ENCODE measurements at places on chromosomes 4 and X.

GRCh38 chrX:155645180-155645579 lies 32.4 kb upstream of the TMLHE start:
- DNase-seq: no peak

- DNase-seq: no peak
These were observed 32.1 kb downstream of the TSPAN5 start for GRCh38 chr4:98626350-98626749.

DNA sequence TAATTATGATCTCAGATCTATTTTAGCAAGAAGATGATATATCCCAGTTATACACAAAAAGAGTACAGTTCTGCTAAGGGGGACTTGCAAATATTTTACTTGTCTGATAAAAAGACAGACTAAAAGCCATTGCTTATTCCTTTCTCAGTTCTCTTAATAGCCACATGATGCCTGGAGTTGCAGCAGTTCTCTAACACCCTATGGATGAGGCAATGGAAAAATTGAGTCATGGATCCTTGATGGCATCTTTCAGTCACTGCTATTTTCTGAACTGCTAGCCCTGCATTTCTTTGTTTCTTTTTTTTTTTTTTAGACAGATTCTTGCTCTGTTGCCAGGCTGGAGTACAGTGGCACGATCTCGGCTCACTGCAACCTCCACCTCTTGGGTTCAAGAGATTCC lies 1956.7 kb downstream of the C4orf33 start:
- no peak for DNase-seq

DNA sequence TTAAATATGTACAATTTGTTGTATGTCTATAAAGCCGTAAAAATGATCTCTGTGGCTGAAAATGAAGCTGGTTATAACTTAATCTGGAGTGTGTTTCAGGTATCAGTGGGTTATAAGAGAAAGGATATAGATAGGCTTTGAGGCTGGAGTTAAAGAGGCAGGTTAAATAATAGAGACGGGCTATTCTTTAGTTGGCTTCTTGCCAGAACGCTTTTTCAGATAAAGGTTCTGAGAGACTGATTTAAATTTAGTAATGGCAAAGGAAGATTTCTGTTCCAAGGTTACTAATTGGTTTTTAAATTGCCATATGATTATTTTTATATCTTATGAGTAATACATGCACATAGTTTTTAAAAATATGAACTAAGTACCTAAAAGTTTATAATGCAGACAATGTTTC lies 117.4 kb downstream of the AWAT2 start:
- DNase-seq: no peak

GRCh38 chr4:80199004-80199560 lies 1.8 kb downstream of the PRDM8 start:
- no peak for DNase-seq

GRCh38 chrX:119729408-119730201 lies 28.8 kb upstream of the SOWAHD start:
- DNase-seq: peak; percentile 63

- no peak for DNase-seq
These were observed 50.0 kb downstream of the AMMECR1 start for GRCh38 chrX:110267874-110268273.

GRCh38 chr4:181685461-181685860 lies 557.7 kb upstream of the TENM3 start:
- no peak for DNase-seq

- DNase-seq: no peak
These were observed 36.7 kb upstream of the CXorf38 start for GRCh38 chrX:40684092-40684491.

DNA sequence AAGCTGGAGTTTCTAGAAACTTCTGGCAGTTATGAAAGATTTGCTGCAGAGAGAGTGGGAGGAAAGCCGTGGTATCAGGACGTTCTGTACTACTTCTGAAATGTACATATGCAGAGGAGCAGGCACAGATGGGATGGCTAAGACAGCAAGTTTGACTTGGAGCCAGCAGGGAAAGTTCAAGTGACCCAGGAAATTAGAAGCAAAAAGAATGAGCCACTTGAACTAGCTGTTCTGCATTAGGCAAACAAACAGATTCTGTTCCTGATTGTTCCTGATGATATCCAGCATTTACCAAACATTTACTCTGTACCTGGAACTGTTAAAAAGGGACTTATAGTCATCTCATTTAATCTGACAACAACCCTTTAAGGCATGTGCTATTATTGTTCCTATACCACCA lies 41.4 kb upstream of the CXCL13 start:
- DNase-seq: no peak

DNA sequence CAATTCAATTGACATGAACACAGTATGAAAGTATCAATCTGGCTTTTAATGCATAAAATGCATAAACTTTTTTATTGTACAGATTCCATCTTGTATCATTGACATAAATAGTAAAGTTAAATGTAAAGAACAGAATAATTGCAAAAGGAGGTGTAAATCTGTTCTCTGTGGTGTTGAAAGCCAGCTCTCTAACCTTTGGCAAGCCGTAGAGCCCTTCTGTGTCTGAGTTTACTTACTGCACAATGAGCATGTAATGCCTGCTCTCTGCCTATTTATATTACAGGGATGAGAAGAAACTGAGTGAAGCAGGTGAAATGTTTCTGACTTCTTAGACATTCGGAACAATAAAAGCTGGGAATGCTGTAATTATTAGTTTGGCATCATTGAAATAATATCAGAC lies 389.3 kb upstream of the EPHA5 start:
- DNase-seq: no peak

GRCh38 chr4:123352966-123353365 lies 43.6 kb upstream of the SPRY1 start:
- DNase-seq: no peak

- no peak for DNase-seq
These were observed 43.5 kb upstream of the ZBTB33 start for GRCh38 chrX:120207009-120207605.

GRCh38 chr4:26463386-26463785 lies 26.9 kb downstream of the CCKAR start:
- no peak for DNase-seq

- no peak for DNase-seq
These were observed 94.8 kb upstream of the ATP6AP2 start for GRCh38 chrX:40485973-40486372.

- no peak for DNase-seq
These were observed 20.7 kb downstream of the MFAP3L start for GRCh38 chr4:170005472-170005871.

- no peak for DNase-seq
These were observed 2.7 kb downstream of the GEMIN8 start for GRCh38 chrX:14027036-14027435.

DNA sequence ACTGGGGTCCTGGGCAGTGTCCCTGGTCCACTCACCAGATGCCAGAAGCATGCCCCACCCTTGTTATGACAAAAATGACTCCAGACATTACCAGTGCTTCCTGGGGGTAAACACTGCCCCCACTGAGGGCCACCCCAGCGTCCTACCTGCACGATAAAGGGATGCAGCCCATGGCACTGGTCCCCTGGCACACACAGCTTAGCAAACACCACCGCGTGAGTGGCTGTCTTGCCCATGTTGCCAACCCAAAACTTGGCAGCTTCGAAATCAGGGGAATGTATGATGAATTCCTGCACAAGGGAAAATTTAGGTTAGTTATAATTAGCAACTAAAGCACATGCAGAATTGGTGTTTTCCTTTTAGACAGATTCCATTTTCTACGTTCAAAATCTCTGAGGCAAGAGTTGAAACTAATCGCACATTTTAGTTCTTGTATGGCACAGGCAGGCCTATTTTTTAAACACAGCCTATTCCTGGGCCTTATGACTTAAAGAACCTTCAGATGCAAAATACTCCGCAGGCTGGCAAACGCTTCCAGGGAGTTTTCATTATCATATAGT lies 30.4 kb downstream of the ACOX3 start:
- no peak for DNase-seq

DNA sequence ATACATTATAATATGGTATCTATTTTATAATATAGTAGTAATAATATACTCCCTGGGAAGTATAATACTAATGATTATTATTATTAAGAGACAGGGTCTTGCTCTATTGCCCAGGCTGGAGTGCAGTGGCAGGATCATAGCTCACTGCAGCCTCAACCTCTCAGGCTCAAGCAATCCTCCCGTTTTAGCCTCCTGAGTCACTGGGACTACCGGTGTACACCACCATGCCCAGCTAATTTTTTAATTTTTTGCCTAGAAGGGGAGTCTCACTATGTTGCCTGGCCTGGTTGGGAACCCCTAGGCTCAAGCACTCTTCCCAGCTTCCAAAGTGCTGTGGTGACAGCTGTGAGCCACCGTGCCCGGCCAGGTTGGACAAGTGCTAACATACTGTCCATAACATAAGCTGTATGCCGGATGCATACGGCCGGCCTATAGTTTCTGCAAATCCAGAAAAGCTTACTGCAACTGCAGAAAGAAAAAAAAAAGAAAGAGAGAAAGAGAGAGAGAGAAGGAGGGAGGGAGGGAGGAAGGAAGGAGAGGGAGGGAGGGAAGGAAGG lies 94.2 kb upstream of the PPP2R3B start:
- no peak for DNase-seq

- DNase-seq: peak; percentile 35
These were observed 32.7 kb downstream of the TBC1D14 start for GRCh38 chr4:6942238-6942800.

GRCh38 chr4:15883610-15884243 lies 54.8 kb downstream of the FGFBP1 start:
- DNase-seq: no peak

DNA sequence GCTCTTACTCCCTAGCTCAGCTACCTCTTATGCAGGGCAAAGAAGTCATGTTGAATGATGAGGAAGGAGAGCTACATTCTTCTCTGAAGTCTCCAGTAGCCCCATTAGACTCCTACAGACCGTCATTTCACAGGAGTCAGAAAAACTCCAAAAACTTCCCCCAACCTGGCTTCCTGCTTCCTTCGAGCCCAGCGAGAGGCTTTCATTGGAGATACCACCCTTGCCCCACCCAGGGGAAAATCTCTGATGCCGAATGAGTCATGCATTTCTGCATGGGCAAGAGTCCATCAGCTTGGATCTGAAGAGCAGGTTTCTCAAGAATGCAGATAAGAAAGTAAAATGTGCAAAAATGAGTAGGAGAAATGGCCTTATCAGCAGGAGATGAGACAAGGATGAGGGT lies 53.0 kb downstream of the ARSF start:
- no peak for DNase-seq

DNA sequence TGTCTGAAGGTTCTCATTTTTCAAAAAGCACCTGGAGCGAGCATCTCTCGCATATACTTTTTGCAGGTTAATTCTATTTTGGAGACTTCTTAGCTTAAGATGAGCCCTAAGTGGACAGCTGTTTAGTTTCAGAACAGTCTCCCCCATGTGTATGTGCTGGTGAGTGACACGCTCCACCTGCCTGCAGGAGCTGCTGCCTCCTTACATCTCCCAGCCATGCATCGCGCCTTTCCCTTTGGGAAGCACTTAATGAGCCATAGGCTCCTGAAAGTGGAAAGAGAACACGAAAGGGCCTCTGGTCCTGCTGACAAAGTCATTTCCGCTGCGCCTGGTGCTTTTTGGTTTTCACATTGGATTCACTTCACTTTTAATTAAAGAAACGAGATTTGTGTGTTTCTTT lies 56.1 kb downstream of the TRIML2 start:
- no peak for DNase-seq

DNA sequence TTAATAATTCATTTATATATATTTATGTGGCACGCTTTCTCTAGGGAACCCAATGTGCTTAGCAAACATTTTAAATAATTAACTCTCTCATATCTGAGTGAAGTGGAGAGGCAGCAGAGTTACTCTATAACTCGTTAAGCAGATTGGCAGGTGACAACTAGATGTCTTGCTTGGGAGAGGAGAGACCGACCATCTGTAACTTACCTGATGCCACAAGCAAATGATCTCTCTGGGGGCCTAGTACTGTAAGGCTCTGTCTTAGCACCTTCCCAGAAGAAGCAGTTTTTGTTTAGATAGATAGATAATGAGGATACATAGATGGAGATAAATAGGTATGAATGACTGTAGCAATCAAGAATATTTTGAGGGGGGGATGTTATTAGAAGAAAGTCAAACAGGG lies 11.9 kb upstream of the SEL1L3 start:
- no peak for DNase-seq

- no peak for DNase-seq
These were observed 38.7 kb downstream of the SGMS2 start for GRCh38 chr4:107863416-107863815.

- no peak for DNase-seq
These were observed 115.9 kb upstream of the PDLIM3 start for GRCh38 chr4:185651137-185651677.

GRCh38 chr4:111955001-111955400 lies 190.3 kb upstream of the FAM241A start:
- no peak for DNase-seq

- DNase-seq: no peak
These were observed 700.7 kb downstream of the PCDH18 start for GRCh38 chr4:136831553-136831952.

DNA sequence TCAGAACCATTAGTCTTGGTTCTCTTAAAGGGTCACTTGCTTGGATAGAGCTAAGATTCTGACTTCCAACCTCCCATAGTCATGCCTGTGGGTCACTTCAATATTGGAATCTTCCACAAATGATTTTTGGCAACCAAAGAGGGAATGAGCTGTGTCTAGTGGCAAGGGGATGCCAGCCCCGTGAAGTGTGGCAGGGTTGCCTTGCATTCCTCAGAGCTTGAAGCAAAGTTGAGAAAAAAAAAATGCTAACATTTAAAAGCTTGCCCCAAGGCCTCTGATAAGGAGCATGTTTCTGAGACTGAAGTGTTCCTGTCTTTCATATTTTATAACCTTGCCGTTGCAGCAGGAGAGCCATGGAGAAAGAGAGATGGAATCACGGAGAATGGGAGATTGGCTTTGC lies 120.2 kb downstream of the PAPSS1 start:
- no peak for DNase-seq

DNA sequence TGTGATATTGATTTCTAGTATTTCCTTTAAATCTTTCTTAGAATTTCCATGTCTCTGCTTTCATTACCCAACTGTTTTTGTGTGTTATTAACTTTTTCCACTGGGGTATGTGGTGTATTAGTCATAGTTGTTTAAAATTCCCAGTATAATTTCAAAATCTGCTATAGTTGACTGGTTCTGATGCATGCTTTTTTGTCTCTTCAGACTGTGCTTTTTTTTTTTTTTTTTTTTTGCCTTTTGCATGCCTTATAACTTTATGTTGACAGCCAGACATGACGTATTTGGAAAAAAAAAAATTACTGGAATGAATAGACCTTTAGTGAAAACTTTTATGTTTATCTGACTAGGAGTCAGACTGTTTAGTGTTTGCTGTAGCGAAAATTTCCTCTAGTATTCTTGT lies 580.4 kb downstream of the ANKRD50 start:
- DNase-seq: no peak

DNA sequence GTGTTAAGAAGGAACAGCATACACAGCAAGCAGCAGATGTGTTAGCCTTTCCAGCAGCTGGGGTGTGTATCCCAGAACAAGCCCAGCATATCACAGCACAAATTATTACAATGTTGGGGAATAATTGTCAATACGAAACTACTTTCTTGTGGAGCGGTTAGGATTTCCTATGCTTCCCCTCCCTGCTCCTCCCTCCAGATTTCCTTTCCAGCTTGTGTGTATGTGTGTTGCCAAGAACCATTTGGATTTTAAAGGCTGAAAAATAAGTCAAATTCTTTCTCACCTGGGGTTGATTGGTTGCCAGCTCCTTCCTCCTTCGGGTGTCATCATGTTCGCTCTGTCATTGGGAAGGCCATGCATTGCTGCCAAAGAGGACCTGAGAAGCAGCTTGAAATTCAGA lies 178.2 kb upstream of the FRMPD4 start:
- DNase-seq: no peak

GRCh38 chr4:137421796-137422195 lies 110.5 kb downstream of the PCDH18 start:
- no peak for DNase-seq

- DNase-seq: no peak
These were observed 29.8 kb downstream of the PAGE2 start for GRCh38 chrX:55118574-55118973.

GRCh38 chr4:168723569-168723968 lies 226.7 kb downstream of the PALLD start:
- no peak for DNase-seq
